ENCODE measurements at places on chromosomes 1 and 21. TPM values are rescaled to one million over a fixed set of nuclear protein-coding genes. Genes with fewer than 3 reads are reported as not detected.

GRCh38 chr1:67880056-67880601 lies 46.9 kb upstream of the GNG12 start:
- peak; percentile 46 for DNase-seq
- no peaks in the 10 kb centered on the region for H3K27me3 ChIP-seq
- H3K4me3 ChIP-seq, result no peak overlapping the region
- peak overlapping the region; percentile 75 for H3K27ac ChIP-seq
- no peaks in the 10 kb centered on the region for H3K36me3 ChIP-seq
- peaks cover 8% of the 10 kb centered on the region for H3K4me1 ChIP-seq

Gene TDRD5
- polyA plus RNA-seq, result not detected

DNA sequence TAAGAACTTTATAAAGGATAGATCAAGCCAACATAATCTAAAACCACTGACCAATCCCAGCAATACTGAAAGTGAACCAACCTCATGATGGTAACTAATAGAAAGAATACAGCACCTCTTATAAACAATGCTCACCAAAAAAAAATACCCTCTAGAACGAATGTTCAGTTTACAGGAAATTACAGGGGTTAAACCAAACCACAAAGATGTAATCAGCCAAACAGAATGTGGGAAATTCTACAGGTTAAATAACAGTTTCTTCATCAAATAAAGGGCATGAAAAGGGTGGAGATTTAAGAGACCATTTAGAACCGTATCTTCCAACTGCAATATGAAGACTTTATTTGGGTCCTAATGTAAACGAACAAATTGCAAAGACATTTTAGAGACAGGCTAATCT lies 30.4 kb downstream of the ARID4B start:
- H3K27ac ChIP-seq, result no peak overlapping the region
- peaks cover 9% of the 10 kb centered on the region for H3K36me3 ChIP-seq
- H3K4me3 ChIP-seq, result no peak overlapping the region

Gene TLR5
- polyA plus RNA-seq, result not detected

DNA sequence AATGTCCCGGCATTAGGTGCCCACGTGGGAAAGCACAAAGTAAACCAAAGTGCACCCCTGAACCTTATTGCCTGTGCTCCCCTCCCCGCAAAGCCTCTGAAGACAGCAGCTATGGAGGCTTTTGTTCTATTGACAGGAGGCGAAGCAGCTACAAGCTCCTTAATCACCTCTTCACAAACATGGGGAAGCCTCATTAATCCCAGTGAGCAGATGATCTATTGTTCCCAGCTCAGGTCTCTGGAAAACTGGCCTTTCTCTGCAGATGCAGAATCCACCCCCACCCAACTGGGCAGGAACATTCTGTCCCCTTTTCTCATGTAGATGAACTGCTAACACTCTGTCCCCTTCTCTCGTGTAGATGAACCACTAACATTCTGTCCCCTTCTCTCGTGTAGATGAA lies 190.5 kb upstream of the CSF3R start:
- H3K27me3 ChIP-seq, result no peaks in the 10 kb centered on the region
- no peaks in the 10 kb centered on the region for H3K36me3 ChIP-seq
- no peak for DNase-seq
- no peak overlapping the region for H3K4me3 ChIP-seq
